Stimulated activated CD4-positive, alpha-beta T cell treated with anti-CD3 and anti-CD28 coated beads, Interleukin-15, amount 100 ng/mL, for 48 hours (primary cell): ENCODE measurements at places on chromosomes 13 and 19.

DNA sequence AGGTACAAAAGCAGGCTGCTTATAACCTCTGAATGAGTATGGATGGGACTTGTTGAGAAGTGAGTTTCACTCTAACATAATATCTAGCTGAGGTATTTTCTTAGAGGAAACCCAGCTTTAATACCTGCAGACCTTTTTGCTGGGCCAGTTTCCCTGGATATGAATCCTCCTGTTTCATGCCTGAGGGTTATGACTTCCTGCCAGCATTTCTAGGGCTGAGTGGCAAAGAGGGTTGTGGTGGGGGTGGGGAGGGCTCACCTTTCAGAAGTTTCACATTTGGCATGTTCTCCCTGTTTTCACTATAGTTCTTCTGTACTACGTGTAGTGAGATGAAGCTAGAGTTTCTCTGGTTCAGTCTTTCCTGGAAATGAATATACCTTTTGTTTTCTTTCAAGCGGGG is 73.7 kb downstream of the LACC1 start:
- DNase-seq: no peak

GRCh38 chr19:29002336-29002735 is 210.6 kb downstream of the UQCRFS1 start:
- no peak for DNase-seq

DNA sequence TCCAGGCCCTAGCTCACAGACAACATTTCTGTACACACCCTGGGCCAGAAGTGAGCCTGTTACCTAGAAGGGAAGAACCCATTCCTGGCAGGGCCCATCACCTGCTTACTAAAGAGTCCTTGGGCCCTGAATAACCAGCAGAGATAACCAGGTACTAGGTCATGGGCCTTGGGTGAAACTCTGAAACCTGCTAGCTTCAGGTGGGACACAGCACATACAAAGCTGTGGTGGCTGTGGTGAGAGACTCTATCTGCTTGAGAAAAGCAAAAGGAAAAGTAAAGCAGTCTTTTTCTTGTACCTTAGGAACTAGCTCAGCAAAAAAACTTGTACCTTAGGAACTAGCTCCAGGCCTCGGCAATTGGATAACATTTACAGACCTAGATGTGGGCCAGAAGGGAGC is 1895.9 kb upstream of the PCDH20 start:
- DNase-seq: no peak

DNA sequence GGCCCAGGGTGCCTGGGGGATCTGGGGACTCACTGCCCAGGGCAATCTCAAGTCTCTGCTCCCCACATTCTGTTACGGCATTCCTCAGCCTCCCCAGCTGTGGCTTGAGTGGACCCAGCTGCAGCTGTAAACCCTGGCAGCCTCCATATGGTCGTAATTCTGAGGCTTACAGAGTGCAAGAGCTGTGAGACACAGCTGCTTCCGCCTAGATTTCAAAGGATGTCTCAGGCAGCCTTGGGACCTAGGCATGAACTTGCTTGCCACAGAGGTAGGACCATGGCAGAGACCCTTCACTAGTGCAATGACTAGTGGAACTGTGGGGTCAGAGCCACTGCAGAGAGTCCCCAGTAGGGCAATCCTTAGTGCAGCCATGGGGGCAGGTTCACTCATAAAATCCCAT is 297.5 kb downstream of the ENOX1 start:
- no peak for DNase-seq

DNA sequence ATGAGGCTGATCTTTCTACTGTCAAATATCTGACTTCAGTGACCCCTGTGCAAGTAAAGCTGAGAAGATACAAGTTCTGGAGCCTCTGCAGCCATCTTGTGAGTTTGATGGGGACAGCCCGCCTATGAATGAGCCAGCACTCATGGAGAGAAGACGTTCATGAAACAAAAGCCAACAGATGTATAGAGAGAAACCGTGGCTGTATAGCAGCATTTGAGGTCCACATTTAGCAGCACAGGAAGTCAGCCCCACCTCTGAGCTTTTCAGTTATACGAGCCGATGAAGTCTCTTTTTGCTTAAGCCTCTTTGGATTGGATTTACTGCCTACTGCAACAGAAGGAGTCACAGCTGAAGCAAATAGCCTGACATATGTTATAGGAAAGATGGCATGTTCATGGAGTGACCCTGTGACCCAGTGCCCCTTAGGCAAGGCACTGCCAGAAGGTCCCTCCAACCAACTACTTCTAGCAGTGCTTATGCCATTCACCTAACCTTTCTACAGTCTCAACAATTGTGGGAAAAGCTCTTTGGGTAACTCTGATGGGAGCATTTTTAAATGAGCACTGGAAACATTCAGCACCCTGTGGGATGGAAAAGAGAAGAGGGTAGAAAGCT is 3.5 kb upstream of the DLEU7 start:
- DNase-seq: no peak
